ENCODE measurements at places on chromosomes 12 and 14.

GRCh38 chr12:25924491-25925001, 33.9 kb upstream of the RASSF8 start:
- DNase-seq = no peak

GRCh38 chr12:75260316-75260715, 50.7 kb upstream of the KCNC2 start:
- DNase-seq = no peak

GRCh38 chr12:57889500-57889989, 43.0 kb upstream of the CTDSP2 start:
- DNase-seq = peak; percentile 99

GRCh38 chr14:92103363-92103989, 2.9 kb downstream of the ATXN3 start:
- no peak for DNase-seq

DNA sequence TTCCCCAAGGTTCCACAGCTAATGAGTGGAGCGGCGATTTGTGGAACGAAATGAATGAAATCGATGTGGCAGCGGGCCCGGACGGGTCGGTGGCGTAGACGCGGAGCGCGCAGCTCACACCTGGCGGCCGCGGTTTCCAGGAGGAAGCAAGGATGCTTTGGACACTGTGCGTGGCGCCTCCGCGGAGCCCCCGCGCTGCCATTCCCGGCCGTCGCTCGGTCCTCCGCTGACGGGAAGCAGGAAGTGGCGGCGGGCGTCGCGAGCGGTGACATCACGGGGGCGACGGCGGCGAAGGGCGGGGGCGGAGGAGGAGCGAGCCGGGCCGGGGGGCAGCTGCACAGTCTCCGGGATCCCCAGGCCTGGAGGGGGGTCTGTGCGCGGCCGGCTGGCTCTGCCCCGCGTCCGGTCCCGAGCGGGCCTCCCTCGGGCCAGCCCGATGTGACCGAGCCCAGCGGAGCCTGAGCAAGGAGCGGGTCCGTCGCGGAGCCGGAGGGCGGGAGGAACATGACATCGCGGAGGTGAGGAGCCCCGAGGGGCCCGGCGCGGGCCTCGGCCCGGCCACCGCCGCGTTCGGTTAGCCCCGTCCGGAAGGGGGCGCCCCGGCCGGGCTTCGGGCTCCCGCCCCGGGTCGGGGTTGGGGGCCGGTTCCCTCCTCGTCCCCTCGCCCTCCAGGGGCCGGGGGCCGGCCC, at the start of gene PTPN11:
PTPN11 (plus strand) TSS at position 340 of the 689 bp plus-strand sequence; CDS start at position 505, 165 bp downstream.
- peak; percentile 65 for DNase-seq

DNA sequence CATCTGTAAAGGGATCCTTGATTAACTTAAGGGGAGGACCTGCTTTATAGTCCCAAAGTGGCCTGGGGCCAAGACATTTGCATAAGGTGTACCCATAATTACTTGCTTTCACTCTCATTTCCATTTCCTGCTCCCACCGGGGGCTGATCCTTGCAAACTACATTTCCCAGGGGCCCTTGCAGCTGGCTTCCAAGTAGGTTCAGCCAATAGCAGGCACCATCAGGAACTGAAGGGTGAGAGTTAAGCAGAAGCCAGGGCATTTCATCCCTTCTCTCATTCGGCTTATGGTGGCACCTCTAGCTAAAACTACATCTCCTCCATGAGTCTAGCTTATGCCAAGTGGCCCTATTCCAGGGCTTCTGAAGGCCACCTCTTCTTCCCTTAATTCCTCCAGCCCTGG, 88.8 kb downstream of the CCDC60 start:
- DNase-seq = no peak

GRCh38 chr12:99436584-99436983, 211.0 kb upstream of the GARIN6 start:
- no peak for DNase-seq

GRCh38 chr12:132484183-132484890, 5.6 kb upstream of the FBRSL1 start:
- DNase-seq = no peak

DNA sequence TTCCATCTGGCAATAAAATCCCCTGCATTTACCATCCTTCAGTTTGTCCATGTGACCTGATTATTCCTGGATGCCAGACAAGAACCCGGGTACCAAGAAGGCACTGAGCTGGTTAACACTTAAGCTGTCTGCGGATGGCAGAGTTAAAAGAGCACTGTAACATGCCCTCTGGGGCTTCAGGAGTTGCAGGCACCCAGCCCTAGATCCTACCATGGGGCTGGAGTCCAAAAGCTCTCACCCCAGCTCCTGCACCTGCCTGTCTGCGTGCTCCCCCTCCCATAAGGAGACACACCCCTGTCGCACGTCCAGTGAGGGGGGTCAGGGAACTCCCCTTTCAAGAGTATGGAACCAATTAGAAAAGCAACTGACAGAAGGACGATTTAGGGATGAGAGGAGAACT, 14.6 kb upstream of the FBXO34 start:
- DNase-seq = no peak

DNA sequence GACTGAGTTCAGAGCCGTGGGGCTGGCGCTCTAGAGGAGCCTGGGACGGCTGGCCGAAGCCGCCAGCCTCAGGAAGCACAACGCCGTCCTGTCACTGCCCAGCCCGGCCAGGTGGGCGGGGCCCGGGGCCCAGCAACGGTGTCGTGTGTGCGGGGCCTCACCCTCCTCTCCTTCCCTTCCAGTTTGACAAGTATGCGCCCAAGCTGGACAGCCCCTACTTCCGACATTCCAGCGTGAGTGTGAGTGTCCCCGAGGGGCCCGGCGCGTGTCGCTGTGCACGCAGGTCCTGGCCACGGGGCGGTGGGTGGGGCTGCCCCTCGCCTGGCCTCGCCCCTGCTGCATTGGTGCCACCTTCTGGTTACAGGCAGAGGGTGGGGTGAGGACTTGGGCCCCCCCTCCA, 38.3 kb downstream of the LRCOL1 start:
- DNase-seq = no peak

DNA sequence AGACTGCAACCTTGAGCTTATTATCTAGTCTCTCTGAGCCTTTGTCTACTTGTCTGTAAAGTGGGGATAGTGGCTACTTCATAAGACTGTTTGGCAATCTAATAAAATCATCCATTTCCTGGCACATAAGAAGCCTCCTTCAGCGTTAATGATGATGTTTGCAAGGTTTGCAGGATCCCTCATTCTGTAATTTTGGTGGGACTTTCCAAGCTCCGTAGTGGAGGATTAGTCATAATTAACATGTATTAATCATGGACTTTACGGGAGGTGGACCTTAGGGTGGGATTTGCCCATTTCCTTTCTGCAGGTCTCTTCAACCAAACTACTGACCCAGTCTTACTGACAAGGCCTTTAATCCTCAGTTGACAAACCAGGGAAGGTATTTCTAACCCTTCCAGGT, 66.2 kb downstream of the NTF3 start:
- no peak for DNase-seq

- no peak for DNase-seq
Measured at GRCh38 chr12:92041742-92042141, 103.9 kb downstream of the BTG1 start.

DNA sequence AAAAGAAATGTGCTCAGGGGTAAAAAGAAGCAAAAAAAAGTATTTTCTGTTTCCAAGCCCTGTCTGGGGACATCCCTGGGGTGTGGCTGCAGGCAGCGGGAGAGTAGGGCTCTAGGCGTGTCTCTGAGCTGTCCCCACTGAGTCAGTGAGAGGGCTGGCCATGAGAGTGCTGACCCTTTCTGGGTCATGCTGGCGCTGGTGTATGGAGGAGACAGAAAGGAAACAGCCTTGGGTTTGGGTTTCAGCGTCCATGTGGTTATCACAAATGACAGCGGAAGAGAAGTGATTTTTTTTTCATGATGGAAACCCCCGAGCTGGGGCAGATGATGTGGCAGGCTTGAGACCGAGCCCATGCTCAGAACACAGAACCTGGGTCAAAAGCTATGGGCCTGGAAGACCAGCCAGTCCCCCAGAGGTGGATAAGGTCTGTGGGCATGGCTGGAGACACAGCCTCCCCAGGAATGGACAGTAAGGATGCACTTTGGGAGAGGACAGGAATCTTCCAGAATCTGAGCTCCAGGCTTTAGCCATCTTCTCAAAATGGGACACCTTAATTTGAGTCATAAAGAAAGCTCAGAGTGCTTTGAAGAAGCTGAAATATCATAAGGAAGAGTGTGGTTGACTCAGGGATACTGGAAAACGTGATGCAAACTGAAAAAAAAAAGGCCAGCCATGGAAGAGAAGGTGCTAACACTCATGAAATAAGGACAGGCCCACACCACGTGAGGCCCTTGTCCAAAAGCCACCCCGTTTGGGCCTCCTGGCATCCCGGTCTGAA, 36.2 kb downstream of the SYNE3 start:
- peak; percentile 78 for DNase-seq

- DNase-seq = peak; percentile 88
Measured at GRCh38 chr12:87216436-87216835, 812.8 kb downstream of the C12orf50 start.

- DNase-seq = peak; percentile 9
Measured at GRCh38 chr12:54725233-54725843, 77.2 kb upstream of the DCD start.
